ENCODE measurements at places on chromosomes 6 and 20. TPM values are rescaled to one million over a fixed set of nuclear protein-coding genes. Genes with fewer than 3 reads are reported as not detected.

Gene ATP6V1G2
- total RNA-seq = 1.2 TPM

Gene KIAA0408
- total RNA-seq = 1.5 TPM

Gene TLDC2
- not detected for total RNA-seq

Gene OR2B6
- not detected for total RNA-seq

Gene SCAND1
- total RNA-seq = 91.2 TPM

Gene HMGCLL1
- 2.6 TPM for total RNA-seq

Gene EPHA7
- 8.8 TPM for total RNA-seq

Gene GRM1
- 0.08 TPM for total RNA-seq

Gene EBF4
- 2.5 TPM for total RNA-seq

Measured in right atrium auricular region (tissue), 2 donors.